IPS-NIHi11 (cell line): ENCODE measurements at places on chromosomes 3 and 15.

- DNase-seq = no peak
These were observed 263.7 kb upstream of the LMCD1 start for GRCh38 chr3:8237893-8238292.

DNA sequence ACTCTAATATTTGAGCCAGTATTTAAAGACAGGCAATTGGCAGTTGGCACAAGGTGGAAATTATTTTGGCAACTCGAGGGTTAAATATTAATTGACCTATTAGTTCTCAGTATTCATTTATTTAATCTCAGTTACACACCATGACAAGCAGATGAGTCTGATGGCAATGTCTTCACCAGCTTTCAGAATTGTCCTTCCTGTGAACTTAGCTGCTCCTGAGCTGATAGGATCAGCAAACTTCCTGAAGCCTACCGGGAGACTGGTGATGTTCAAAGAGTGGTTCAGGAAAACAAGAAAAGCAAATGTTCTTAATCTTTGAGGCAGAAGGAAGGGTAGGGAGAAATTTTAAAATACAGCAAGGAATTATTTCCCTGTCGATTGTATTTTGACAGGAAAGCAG, 522.2 kb downstream of the SOX2 start:
- no peak for DNase-seq

DNA sequence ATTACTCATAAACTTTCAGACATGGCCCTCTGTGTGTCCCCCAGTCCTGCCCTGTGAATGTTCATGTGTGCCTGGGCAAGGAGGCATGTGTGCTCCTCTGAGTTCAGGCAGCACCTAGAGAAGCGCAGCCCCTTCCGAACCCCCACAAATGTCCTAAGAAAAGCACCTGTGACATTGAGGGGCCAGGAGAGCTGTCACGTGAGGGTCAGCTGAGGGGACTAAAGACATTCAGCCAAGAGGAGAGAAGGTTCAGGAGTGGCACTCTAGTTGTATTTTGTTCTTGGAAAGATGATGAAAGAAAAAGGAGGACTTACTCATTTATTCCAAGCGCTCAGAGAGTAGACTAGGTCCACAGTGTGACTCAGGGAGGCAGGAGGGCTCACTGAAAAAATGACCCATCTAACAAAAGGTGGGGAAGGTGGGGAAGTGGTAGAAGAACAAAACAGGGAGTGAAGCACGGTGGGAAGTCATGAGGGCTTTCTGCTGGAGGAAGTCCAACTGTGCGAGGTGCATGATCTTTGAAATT, 28.1 kb upstream of the ELP6 start:
- DNase-seq = no peak

GRCh38 chr3:171806200-171807128, 3.8 kb downstream of the PLD1 start:
- DNase-seq = no peak

DNA sequence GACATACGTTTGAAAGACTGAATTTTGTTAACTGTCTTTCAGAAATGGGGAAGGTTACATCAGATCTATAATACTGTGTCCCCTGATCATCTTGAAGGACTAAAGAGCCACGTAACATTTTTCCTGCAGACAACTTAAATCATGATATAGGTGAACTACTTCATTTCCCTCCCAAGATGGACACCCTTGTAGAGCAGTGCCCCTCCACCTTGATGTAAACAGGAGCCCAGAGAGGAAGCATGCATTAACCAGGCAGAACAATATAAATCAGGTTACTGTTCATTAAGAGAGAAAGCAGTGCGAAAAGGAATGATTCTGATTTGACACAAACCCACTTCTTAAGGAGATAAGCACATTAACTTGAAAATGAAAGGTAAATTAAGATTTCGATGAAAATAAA, 36.1 kb downstream of the USP3 start:
- DNase-seq = no peak

GRCh38 chr3:146166415-146166821, 5.4 kb upstream of the PLOD2 start:
- DNase-seq = no peak

GRCh38 chr3:191240486-191240885, 41.4 kb downstream of the OSTN start:
- no peak for DNase-seq

- no peak for DNase-seq
These were observed 1013.2 kb downstream of the VGLL3 start for GRCh38 chr3:85977615-85978338.

DNA sequence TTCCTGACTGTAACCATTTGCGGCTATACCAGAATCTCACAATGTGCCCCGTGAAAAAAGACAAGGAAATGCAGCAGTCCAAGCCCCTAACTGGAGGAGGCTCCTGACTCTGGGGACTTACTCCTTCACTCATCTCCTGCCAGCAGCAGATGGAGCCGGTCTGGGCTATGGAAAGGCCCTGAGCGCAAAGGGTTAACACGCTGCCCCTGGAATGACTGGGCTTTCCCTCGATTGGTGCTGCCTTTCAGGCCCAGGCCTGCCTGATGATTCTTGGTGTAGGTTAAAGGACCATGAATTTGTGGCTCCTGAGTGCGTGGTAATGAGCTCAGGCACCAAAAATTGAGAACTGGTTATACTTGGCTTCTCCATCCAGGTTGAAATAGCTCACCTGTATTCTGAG, 42.3 kb upstream of the GALNT15 start:
- DNase-seq = peak; percentile 72

DNA sequence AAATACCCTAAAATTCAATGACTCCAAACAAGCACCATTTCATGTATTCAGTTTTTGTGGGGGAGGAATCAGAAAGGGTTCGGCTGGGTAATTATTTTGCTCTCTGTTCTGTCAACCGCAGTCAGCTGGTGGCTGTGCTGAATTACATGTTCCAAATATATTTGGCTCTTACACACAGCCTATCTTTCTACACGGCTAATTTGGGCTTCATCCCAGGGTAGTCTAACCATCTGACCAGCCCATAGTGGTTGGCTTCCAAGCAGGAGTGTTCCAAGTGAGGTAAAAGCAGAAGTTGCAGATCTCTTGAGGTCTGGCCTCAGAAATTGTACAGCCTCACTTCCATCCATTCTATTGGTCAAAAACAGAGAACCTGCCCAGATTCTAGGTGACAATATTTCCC, 760.8 kb upstream of the SEMA6D start:
- no peak for DNase-seq

GRCh38 chr3:67227030-67227429, 228.9 kb downstream of the KBTBD8 start:
- DNase-seq = no peak

DNA sequence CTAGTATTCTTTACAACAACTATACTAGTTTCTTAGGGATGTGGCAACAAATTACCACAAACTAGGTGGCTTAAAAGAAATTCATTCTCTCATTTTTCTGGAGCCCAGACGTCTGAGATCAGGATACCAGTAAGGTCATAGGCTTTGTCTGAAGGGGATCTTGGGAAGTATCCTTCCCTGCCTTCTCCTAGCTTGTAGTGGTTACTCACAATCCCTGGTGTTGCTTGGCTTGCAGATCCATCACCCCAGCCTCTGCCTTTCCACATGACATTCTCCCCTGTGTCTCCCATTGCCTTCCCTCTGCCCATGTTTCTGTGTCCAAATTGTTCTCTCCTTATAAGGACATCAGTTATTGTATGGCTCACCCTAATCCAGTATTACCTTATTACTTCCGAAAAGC, 24.3 kb upstream of the CLDN1 start:
- no peak for DNase-seq
